ENCODE measurements at places on chromosomes 4 and X.

- no peak for DNase-seq
Measured at GRCh38 chr4:184310881-184311709, 93.4 kb upstream of the ENPP6 start.

DNA sequence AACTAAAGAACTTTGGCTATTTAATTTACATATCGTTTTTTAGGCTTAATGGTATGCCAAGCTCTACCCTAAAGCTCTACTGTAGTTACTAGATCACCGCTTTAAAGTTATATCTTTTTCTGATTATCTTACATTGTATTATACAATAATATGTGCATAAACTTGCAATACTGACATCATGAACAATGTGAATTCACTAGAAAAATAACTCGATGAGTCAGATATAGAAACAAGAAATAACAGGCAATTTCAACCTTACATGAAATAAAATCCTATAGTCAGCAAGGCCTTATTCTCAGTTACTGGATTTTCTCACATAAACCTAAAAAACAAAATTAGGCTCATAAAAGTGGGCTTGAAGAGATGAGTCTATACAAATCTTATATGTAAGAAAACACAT lies 32.5 kb downstream of the PDGFC start:
- no peak for DNase-seq

DNA sequence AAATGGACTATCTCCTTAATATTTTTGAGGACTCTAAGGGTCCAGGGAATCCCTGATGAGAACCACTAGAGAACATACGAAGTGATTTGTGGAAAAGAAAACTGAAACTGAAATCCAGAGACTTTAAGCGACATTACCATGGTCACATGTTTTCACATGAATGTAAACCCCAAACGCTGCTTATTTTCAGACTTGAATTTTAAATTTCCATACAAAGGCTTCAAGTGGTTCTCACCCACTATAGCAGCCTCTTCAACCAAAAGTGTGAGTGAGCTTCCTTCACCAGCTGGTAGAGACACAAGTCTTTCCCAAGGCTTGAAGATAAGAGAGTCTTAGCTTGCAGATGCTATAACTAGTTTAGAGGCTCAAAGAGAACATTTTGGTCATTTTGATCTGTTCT lies 232.7 kb downstream of the MGST2 start:
- DNase-seq: peak; percentile 15

DNA sequence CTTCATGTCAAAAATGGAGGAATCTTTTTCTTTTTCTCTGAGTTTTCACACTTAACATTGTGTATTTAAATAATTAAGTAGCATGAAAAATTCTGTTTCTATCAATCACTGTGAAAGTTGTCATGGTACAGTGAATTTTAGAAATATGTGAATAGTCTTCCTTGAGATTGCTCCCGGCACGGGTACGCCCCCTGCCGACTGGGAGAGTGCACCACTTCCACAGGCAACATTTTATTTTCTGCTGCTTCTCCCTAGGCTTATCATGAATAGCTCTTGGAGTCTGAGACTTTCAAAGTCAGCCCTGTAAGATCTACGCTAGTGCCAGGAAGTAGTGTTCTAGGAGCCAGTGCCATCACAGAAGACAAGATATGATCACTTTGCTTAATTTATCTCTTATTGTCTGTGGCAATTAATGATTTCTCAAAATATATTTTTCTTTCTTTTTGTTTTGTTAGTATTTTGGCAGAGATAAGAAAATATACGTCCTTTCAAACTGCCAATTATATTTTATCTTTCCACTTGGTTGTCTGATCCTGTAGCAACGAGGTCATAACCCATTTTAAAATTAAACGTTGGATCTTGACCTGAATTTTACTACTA lies 763.8 kb upstream of the AADAT start:
- peak; percentile 2 for DNase-seq

DNA sequence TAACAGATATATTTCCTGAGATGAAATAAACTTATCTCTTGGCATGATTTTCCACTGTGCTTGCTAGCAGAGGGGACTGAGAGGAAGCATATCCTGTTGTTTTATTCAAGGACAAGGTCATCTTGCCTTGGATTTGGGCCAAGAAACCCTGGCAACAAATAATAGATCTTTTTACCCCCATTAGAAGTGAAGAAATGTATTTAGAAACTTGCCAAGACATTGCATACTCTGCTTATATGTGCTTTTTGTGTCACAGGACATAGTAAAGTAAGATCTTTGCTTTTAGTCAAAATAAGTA lies 170.2 kb downstream of the RAPGEF2 start:
- DNase-seq: no peak

GRCh38 chr4:176271749-176272148 lies 2.7 kb upstream of the ASB5 start:
- DNase-seq: no peak

- DNase-seq: no peak
Measured at GRCh38 chr4:189305500-189305899, 635.2 kb upstream of the FRG1 start.

DNA sequence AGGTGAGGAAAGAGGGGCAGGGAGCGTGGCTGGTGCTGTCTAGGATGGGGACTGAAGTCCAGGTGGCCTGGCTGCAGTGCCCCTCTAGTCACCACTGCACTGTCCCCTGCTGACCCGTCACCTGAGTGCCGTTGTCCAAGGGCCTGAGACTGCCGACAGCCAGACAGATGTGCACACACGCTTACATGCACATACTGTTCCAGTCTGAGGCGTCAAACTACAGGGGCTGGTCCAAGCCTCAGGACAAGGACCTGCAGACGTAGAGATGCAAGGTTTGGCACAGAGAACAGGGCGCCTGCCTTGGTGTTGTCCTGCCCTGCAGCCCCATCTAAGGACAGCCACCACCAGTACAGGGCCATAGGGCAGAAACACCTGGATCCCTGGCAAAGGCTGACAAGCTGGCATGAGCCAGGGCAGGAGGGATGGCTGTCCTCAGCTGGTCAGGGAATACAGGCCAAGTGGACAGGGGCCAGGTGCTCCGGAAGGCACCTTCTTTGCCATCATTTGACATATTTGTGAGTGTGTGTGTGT lies 1.7 kb downstream of the SLC2A9 start:
- no peak for DNase-seq

- DNase-seq: no peak
Measured at GRCh38 chrX:10103023-10103422, 53.8 kb upstream of the CLCN4 start.

GRCh38 chr4:15864651-15865566 lies 73.6 kb downstream of the FGFBP1 start:
- no peak for DNase-seq

DNA sequence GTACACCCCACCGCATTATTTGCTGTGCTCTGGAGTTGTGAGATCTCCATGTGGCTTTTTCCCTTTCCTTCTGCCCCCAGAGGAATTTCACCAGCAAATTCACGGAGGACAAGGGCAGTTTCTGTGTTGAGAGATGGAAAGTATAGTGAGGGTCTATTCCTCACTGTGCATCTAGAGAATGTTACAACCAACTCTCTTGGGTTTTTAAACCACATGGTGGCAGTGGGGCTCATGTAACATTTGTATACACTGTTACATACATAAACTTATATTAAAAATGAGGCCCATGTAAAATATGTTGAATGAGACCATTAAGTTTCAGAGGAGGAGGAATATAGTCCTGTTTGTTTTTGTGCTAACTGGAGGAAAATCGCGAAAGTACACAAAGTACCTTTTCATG lies 909 bp upstream of the PRKG2 start:
- no peak for DNase-seq

- no peak for DNase-seq
Measured at GRCh38 chr4:102522031-102522440, 20.9 kb downstream of the NFKB1 start.

GRCh38 chr4:175789647-175790046 lies 22.4 kb downstream of the GPM6A start:
- no peak for DNase-seq

- DNase-seq: no peak
Measured at GRCh38 chr4:125434136-125434535, 119.4 kb downstream of the FAT4 start.

DNA sequence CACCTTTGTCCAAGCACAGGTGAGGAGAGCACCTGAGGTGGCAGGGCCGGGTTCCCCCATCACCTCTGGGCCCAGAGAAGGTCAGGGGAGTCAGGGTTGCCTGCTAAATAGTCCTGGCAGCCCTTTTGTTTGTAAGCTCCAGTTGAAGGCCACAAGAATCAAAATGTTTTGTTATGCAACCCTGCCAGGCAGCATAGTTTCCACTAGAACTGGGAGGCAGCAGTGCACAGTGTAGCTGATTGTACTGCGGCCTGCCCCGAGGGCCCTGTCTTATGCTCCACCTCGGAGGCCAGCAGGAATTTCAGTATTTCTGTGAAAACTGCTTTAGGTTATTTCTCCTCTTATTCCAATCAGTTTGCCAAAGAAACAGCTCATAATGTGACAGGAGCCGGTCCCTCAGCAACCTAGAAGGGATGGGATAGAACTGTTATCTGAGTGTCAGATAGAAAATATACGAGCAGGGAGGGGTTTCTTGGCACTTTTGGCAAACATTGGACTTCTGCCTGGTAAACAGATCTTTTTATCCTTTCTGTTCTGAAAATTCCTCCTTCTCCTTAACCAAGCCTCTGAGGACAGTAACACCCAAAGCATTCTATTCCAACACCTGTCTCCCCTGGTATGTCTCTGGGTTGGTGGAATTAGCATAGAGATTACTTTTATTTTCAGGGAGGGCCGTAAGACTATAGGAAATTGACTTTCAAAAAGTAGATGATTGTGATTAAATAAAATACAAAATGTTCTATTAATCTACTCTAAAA lies 93.6 kb downstream of the LNX1 start:
- no peak for DNase-seq

GRCh38 chrX:55867708-55868107 lies 150.2 kb downstream of the RRAGB start:
- DNase-seq: no peak

GRCh38 chr4:119313237-119313636 lies 8.7 kb downstream of the FABP2 start:
- no peak for DNase-seq

DNA sequence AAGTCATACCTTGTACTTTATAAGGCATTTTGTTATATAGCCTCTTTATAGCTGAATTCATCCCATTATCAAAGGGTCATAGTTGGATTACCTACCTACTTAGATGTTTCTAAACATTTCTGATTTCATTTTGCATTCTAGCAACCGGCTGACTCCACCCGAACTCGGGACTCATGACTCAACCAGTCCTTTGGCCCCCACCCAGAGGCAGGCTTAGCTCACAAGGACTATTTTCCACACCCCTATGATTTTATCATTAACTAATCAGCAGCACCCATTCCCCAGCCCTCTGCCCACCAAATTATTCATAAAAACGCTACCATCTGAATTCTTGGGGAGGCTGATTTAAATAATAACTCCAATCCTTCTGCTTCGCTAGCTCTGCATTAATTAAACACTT lies 79.9 kb upstream of the EGFL6 start:
- DNase-seq: no peak

- DNase-seq: no peak
Measured at GRCh38 chr4:110622841-110623717, at the start of gene PITX2. TSS of gene PITX2 (minus strand) at chr4:110623077. CDS start at chr4:110622460, 617 bp downstream.

- no peak for DNase-seq
Measured at GRCh38 chr4:140158365-140159030, 4.5 kb upstream of the MAML3 start.

DNA sequence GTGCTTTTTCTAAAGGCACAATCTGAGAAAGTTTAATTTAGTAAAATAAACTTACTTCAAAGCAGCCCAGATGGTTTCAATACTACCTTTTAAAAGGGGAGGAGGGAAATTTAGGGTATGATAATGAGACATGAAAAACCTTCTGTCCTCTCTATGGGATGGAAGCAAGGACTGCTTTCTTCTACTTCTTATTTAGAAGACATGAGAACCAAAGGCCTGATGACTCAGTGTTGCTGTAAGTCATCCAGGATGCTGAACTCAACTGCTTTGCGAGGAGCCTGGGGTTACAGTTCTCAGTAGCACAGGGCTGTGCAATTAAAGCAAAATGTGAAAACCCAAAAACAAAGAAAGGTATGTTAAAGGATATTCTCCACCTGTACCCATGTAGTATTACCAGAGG lies 140.8 kb upstream of the EDNRA start:
- no peak for DNase-seq

GRCh38 chrX:4239650-4240540 lies 526.4 kb upstream of the PRKX start:
- no peak for DNase-seq

DNA sequence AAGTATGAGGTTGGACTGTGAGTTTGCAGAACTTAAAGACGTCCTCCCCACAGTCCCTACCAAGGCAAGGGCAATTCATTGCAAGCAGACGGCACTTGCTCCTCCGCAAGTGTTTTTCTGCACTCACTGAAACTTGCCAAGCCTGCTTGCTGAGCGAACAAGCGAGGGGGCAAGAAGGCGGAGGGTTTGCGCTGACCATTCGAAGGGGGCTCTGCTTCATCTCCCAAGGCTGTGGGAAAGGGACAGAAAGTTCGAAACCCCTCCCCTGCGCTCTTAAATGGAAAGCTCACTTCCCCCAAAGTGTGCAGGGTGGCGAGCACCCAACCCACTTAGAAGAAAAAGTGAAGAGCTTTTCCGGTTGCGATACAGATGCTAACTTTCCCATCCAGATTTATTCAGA lies 1.4 kb downstream of the MID1 start:
- DNase-seq: no peak

DNA sequence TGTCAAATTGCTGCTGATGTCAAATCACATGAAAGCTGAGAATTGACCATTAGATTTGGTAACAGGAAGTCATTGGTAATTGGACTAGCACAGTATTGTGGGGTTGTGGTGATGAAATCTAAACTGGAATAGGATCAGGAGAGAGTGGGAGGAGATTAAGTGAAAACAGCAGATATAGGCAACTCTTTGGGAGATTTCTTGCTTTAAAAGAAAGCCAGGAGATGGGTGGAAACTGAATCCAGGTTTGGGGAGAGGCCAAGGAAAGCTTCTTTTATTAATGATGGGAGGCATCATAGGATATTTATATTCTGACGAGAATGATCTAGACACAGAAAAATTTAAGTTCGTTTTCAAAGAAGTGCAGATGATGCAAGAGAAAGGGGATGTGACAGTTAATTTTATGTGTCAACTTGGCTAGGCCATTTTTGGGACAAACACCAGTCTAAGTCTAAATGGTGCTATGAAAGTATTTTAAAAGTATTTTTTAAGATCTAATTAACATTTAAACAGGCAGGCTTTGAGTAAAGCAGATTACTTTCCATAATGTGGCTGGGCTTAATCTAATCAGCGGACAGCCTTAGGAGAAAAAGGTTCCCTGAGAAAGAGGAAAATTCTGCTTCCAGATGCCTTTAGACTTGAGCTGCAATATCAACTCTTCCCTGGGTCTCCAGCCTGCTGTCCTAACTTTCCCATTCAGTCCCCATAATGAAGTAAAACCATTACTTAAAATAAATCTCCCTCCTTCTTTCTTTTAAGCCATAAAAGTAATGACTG lies 24.7 kb downstream of the SEC24D start:
- no peak for DNase-seq

- no peak for DNase-seq
Measured at GRCh38 chrX:34918856-34919255, 23.7 kb upstream of the FAM47B start.

GRCh38 chr4:112403101-112403945 lies 106.2 kb downstream of the ALPK1 start:
- no peak for DNase-seq

GRCh38 chrX:111507933-111508332 lies 3.5 kb upstream of the SERTM2 start:
- no peak for DNase-seq
